ENCODE measurements at places on chromosomes 6 and 20. TPM values are rescaled to one million over a fixed set of nuclear protein-coding genes. Genes with fewer than 3 reads are reported as not detected.

DNA sequence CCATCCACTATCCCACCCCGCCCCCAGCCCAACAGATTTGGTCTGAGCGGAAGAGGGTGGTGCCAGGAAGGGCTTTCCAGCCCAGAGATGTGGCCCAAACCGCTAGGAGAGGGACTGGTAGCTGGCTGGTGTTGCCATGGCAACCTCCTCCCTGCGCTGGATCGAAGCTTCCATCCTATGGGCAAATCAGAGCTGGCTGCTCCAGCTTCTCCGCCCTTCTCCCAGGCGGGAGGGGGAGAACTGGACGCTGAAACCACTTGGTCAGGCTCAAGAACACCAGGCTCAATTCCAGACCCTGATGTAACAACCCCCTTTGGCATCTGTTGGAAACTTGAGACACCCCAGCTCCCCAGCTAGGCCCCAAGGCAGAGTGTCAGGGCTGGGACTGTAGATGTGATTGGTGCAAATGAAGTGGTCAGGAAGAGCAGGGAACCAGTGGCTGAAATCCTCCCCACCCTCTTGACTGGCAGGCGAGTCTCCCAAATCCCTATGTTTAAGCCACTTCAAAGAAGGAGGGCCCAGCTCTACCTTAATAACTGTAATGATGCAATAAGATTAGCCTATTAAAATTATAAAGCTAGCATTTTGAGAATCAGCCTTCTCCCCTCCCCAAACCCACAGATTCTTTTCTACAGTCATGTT lies 4.2 kb downstream of the RIMS4 start:
- peak; percentile 82 for DNase-seq
- H3K36me3 ChIP-seq = no peaks in the 10 kb centered on the region
- H3K4me3 ChIP-seq = no peak overlapping the region
- H3K27ac ChIP-seq = no peak overlapping the region
- no peaks in the 10 kb centered on the region for H3K4me1 ChIP-seq

DNA sequence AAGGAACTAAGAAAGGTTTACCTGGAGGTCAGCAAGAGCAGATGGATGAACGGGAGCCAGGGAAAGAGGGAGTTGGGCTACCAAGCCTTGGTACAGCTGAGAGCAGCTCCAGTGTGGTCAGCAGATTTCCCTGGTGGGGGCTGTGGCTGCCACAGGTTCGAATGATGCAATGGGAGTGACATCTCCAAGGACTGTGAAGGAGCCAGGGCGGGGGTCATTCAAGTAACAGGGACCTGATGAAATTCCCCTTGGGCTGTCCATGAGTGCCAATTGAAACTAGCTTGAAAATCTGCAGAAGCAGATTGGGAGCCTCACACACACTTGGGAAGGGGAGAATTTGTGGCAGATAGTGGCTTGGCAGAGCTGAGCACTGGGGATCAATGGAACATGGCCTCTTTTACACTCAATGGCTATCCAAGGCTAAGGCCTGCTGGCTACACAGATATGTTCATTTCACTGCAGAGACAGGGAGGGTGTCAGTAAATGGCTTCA lies 247.0 kb upstream of the ECI2 start:
- DNase-seq = no peak
- H3K4me3 ChIP-seq = no peak overlapping the region
- no peaks in the 10 kb centered on the region for H3K4me1 ChIP-seq
- no peaks in the 10 kb centered on the region for H3K36me3 ChIP-seq
- no peak overlapping the region for H3K27ac ChIP-seq

DNA sequence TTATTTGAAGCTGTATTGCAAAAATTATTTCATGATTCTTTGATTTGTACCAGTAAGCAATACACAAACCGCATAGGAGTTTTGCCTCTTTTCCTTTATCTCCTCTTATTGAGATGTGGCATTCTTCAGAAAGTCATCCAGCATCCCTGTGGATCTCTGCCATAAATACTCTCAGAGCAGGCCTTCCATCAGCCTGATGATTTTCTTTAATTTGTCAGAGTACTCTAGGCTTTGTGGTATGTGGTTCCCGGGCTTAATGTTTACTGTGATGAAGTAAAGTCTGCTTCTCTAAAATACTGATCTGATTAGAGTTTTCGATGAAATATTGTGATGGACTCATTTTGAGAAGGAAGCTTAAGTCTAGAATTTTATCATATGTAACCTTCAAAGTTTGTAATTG lies 31.1 kb upstream of the SLC35D3 start:
- H3K4me1 ChIP-seq = no peaks in the 10 kb centered on the region
- no peak overlapping the region for H3K27ac ChIP-seq
- no peaks in the 10 kb centered on the region for H3K36me3 ChIP-seq
- no peaks in the 10 kb centered on the region for H3K27me3 ChIP-seq

DNA sequence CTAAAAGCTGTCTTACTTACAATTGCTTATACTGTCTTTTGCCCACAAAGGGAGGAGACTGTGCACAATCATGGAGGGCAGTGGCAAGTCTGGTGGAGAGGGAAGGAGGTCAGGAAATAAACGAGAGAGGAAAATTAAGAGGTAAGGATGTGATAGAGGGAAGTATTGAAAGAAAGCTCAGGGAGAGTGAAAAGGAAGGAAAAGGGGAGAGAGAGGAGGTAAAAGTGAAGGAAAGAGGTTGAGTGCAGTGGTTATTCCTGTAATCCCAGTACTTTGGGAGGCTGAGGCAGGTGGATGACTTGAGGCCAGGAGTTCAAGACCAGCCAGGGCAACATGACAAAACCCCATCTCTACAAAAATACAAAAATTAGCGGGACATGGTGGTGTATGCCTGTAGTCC lies 82.7 kb upstream of the EPB41L1 start:
- H3K4me1 ChIP-seq = no peaks in the 10 kb centered on the region
- no peaks in the 10 kb centered on the region for H3K36me3 ChIP-seq

- no peaks in the 10 kb centered on the region for H3K27me3 ChIP-seq
- no peaks in the 10 kb centered on the region for H3K36me3 ChIP-seq
- no peaks in the 10 kb centered on the region for H3K4me1 ChIP-seq
- DNase-seq = no peak
- H3K27ac ChIP-seq = no peak overlapping the region
- no peak overlapping the region for H3K4me3 ChIP-seq
These were observed 16.8 kb upstream of the ARFGEF2 start for GRCh38 chr20:48904566-48905296.

PKHD1 gene
- total RNA-seq = not detected

GRCh38 chr20:43450841-43451799 lies 6.6 kb upstream of the SRSF6 start:
- H3K27me3 ChIP-seq = no peaks in the 10 kb centered on the region
- no peak overlapping the region for H3K27ac ChIP-seq
- no peak overlapping the region for H3K4me3 ChIP-seq
- H3K4me1 ChIP-seq = no peaks in the 10 kb centered on the region
- no peaks in the 10 kb centered on the region for H3K36me3 ChIP-seq
